ENCODE measurements at places on chromosomes 12 and 14.

- peak; percentile 58 for DNase-seq
These were observed 10.4 kb upstream of the GPR132 start for GRCh38 chr14:105075379-105076295.

DNA sequence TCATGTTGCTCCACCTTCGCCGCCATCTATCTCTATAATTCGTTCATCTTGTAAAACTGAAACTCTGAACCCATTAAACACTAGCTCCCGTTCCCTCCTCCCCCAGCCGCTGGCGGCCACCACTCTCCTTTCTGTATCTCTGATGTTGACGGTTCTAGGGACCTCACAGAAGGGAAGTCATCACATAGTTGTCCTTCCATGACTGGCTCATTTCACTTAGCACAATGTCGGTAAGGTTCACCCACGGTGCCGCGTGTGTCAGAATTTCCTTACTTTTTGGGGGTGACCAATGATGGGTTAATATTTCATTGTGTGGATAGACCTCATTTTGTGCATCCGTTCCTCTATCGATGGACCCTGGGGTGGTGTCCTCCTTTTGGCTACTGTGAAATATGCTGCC is 2.0 kb upstream of the CACNA2D4 start:
- DNase-seq: no peak

DNA sequence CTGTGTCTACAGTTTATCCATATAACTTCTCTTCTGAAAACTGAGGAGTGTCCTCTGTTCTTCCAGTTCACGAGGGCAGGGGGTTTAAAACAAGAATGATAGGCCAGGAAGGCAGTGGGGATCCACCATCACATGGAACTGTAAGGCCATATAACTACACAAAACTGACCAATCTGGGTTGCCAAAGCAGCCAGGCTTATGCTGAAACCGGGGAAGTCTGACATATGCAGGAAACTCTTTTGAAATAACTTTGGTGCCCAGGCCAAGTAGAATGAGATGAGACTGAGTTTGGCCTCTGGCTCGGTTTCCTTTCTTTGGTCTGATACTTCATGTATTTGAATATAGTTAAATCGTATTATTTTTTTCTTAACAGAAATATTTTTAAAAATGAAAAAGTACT is 18.0 kb upstream of the ATF1 start:
- no peak for DNase-seq

- DNase-seq: no peak
These were observed 190.7 kb downstream of the NEDD1 start for GRCh38 chr12:97097734-97098133.

DNA sequence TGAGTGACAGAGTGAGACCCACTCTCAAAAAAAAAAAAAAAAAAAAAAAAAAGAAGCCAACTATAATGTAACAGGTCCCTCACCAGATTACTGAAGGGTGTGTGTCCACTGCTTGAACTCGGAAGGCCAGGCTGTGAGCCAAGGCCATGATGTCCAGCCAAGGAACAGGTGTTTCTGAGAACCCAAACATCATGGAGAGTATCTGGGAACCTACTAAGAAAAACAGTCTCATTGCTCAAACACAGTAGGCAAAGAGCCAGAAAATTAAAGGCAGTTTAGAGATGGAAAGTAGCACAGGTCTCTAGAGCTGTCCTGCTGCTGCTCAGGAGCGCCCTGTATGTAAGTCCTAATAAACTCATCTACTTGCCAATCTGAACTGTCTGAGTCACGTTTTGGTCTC is 12.5 kb upstream of the MAP4K5 start:
- DNase-seq: no peak

- peak; percentile 13 for DNase-seq
These were observed 465.5 kb upstream of the ATP2B1 start for GRCh38 chr12:90174198-90174510.

DNA sequence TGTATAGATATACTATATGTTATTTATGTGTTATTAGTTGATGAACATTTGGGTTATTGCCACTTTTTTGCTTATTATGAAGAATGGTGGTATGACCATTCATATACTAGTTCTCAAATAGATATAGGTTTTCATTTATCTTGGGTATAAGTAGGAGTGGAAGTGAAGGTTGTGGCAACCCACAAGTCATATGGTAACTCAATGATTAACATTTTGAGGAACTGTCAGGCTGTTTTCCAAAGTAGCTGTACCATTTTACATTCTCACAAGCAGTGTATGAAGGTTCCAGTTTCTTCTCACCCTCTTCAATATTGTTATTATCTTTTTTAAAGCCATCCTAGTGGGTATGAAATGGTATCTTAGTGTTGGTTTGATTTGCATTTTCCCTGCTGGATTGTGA is 19.0 kb upstream of the MSRB3 start:
- DNase-seq: no peak

DNA sequence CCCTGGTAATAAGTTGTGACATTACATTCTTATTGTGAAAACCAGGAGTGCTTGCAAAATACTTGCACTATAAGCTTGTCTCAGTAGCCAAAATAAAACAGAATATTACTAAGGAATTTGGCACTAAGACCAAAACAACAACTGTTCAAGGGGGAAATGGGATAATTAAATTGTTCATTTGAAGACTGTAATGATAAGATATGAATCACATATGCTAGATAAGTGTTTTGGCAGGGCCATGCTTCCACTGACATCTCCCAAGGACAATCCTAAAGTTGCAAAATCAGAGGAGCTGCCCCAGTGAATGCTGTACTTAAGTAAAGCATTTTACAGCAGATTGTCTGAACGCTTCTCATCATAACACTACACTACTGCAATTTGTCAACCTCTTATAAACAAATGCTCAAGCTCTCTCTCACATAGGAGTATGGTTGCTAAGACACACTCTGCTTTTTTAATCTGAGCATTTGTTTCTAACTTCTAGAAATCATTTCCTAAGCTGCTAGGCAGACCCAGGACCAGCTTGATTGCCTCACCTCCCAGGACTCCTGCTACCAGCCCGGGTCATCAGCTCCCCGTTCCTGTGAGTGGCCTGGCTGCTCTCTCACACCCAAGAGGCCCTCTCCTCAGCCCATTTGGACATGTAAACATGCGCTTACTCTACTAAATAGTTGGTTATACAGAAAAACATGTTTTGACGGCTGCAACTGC is 191.5 kb downstream of the PAX9 start:
- DNase-seq: no peak
